ENCODE measurements at places on chromosomes 5 and 9.

GRCh38 chr5:55564721-55565120 is 30.0 kb upstream of the PLPP1 start:
- DNase-seq = no peak

DNA sequence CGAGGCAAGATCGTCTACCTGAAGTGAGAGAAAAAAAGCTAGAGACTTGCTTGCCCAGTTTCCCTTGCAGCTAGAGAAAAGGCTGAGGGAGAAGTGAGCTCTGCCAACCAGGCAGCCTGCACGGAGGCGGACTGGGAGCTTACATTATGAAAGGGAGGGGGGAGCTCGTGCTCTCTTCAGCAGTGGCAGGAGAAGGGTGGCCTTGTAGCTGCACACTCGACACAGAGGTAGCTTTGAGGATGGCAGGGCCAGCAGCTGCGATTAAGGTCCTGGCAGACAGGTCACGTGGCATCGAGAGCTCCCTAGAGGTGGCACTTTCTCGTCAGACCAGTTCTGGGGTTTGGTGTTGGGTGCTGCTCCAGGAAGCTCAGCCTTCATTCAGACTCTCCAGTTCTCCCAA is 26.7 kb downstream of the APBA1 start:
- no peak for DNase-seq

DNA sequence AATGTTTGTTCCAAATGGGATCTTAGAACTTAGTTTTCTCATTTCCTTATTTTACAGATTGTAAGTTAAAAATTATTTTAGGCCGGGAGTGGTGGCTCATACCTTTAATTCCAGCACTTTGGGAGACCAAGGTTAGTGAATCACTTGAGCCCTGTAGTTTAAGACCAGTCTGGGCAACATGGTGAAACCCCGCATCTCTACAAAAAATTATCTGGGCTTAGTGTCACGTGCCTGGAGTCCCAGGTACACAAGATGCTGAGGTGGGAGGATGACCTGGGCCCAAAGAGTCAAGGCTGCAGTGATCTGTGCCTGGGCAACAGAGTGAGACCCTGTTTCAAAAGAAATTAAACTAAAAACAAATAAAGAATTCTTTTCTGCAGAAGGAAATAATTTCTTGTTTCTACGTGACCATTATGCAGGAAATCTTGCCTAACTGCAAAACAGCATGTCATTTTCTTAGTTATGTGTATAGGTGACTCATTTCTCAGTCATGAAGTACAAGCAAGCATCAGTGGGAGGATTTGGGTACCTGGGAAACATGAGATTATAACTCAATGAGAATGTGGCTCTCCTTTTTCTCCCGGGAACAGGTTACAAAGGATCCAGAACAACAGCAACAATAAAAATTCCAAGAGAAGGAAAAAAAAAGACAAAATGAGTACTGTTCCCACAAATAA is 375.1 kb upstream of the ST8SIA4 start:
- no peak for DNase-seq

DNA sequence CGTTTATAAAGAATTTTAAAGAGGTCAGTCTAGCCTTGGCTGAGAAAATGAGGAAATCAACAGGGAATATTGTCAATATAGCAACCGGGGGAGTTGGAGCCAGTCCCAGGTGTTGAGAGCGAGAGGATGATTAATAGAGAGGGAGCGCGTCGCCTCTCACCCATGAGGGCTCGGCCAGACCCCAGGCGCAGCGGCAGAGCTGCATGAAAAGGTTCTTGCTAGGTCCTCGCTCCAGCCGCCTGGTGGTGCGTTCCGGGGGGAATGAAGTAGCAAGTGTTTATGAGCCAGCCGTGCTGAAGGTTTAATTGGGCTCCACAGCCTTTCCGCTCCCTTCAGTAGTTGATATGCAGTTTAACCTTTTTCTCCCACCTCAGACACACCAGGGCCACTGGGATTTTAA is 167.3 kb upstream of the IRX1 start:
- no peak for DNase-seq

- DNase-seq = no peak
Measured at GRCh38 chr9:129012343-129012742, 15.8 kb downstream of the SH3GLB2 start.

GRCh38 chr5:117299936-117300328 is 725.3 kb upstream of the SEMA6A start:
- DNase-seq = no peak

GRCh38 chr5:132019857-132020555 is 8.5 kb upstream of the ACSL6 start:
- no peak for DNase-seq

- no peak for DNase-seq
Measured at GRCh38 chr5:32299059-32299677, 13.6 kb downstream of the MTMR12 start.

DNA sequence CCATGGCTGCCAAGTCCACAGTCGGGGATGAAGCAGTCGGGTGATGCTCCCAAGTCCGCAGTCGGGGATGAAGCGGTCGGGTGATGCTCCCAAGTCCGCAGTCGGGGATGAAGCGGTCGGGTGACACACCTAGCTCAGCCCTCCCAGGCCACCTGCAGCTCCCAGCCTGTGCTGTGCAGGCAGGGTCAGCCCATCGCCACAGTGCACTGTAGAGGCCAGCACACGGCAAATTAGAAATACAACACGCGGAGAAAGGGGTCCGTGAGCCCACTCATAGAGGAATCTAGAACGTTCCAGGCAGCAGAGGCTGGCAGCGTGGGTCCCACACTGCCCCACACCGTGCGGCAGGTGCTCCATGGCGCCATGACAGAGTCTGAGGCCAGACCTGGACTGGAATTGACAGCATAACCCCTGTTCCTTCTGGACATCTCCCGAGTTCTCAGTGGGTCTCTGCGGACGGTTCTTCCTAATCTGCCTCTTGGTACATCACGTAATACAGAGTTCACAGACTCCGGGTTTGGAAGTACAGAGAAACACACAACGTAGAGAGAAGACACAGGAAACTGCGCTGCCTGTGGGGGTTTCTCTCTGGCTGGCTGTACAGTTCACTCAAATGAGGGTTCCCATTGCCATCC is 7.7 kb upstream of the EXOC3 start:
- DNase-seq = no peak

- DNase-seq = no peak
Measured at GRCh38 chr5:150492621-150493020, 15.3 kb upstream of the NDST1 start.

- DNase-seq = no peak
Measured at GRCh38 chr5:50553560-50553984, 112.5 kb upstream of the EMB start.

- no peak for DNase-seq
Measured at GRCh38 chr5:175443514-175444059, 395 bp downstream of the DRD1 start.

- no peak for DNase-seq
Measured at GRCh38 chr9:135914921-135915320, 7.6 kb upstream of the CAMSAP1 start.

DNA sequence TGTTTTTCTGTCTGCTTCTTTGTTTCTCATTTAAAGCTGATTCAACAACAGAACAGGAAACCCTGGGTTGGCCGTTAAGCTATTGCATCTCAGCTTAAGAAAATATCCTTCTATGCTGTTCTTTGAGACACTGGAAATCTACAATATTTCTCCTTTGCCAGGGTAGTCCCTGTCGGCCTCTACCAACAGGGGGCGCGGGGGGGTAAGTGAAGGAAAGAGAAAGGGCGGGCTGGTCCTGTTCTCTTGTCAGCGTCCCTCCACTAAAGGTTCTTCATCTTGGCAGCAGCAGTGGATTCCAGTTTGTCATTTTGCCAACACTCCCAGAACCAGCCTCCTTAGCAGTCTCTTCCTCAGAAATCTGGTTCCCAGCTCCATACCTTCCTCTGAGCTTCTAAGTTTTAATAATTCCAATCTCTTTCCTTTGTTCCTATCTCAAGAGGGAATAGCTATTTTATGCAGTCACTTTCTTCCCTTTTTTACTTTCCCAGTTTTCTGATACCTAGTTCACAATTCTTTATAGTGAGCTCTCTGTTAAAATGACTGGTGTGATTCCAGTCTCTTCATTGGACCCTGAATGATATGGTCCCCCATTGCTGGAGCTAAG is 222.3 kb downstream of the GLIS3 start:
- peak; percentile 59 for DNase-seq

DNA sequence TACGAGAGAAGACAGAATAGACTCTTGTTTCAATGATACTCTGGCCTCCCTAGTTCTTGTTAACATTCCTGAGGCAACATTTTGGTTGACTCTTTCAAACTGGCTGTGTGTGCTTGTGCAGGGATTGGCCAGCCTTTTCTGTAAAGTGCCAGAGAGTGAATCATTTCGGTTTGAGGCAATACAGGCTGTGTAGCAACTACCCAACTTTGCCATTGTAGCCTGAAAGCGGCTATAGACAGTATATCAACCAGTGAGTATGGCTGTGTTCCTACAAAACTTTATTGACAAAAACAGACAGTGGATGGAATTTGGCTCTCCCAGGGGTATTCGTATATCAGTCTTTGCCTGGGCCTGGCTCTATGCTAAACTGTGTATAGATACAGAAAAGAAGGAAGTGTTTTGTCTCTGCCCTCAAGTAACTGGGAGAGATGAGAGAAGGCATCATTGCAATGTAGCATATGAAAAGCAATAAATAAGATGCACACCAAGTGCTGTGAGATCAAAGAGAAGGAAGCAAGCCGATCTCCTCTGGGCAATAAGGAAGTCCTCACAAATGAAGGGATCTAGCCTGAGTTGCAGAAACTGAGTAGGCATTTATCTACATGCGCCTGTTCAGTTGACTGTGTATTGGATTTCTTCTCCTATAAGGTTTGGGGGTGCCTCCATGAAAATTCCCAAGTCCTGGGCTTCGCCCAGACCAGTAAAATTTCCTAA is 568.0 kb upstream of the KLF4 start:
- DNase-seq = no peak

DNA sequence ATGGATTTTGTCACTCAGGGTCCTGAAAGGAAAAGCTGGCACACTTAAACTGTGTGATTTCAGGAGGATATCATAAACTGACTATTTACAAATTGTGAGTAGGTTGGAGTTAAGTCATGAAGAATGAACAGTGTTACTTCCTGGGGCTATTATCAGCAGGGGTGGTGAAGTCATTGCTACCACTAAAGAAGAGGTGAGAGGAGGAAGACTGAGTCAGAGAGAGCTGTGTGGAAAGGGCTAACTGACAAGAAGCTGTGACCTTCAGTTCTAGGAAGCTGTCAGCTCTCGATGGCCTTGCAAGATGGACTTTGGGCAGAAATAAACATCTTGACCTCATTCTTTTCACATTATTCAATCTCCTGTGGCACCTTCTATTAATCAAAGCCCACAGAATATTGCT is 72.3 kb upstream of the STARD4 start:
- DNase-seq = no peak

DNA sequence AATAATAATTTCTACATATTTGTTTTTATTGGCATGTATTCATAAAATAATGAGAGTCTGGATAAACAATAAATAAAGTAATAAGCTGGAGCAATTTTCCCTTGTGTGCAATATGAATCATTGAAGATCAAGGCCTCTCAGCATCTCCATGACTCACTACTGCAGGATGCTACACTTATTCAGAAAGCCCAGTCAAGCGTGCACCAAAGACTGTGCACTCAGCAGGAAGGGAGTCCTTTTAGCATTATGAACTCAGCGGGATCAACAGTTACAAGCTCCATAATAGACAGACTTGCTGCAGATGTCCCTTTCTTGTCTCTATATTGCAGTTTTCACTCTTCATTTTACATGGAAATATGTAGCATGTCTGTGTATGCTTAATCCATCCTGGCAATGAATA is 485.3 kb downstream of the CDH9 start:
- no peak for DNase-seq

DNA sequence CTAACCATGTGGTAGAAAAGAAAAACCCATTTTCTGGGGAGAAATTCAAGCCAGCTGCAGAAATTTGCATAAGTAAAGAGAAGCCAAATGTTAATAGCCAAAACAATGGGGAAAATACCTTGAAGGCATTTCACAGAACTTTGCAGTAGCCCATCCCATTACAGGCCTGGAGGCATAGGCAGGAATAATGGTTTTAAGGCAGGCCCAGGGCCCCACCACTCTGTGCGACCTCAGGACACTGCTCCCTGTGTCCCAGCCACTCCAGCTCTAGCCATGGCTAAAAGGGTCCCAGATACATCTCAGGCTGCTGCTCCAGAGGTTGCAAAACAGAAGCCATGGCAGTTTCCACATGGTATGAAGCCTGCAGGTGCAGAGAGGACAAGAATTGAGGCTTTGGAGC is 253.3 kb downstream of the CTNND2 start:
- no peak for DNase-seq

- DNase-seq = no peak
Measured at GRCh38 chr9:126437268-126437666, 110.6 kb downstream of the MVB12B start.

DNA sequence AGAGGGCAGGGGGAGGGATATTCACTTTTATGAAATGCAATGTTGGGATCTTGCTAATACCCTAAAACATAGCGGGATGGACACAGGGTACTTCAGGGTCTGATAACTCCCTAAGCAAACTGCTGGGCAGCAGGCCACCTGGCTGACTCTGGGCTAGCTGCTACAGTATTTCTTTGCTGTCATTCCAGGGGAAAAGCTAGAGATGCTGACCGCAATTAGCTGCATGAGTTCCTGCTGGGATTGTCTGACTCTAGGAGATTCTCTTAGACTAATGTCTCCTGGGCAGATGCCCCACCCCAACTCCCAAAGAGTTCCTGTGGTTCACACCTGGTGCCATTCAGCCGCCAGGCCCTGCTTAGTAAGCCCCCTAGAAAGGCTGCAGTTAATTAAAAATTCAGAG is 69.9 kb downstream of the PSAT1 start:
- DNase-seq = no peak

DNA sequence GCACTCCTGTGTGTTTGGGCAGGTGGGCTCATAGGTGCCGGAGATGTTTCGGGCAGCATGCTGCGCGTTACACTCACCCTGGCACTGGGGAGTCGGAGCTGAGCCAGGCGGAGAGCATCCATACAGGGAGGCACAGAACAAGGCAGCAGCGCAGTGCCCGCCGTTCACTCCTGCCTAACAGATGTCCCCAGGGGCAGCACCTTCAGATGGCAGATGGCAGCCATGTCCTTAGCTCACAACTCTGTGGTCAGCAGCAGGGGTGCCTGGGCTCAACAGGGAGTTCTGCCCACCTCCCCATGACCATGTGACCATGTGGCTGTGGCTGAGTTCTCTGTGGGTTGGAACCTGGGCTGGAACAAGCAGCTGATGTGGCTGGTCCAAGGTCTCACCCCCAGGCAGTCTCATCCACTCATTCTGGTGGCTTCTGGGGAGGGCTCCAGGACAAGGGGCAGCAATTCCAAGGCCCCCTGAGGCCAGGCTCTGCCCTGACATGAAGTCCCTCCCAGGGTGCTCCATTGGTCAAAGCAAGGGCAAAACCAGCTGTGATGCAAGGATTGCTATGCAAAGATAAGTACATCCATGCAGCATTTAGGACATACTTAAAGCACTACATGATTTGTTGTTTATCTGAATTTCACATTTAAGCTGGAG is 64.2 kb downstream of the MRPL36 start:
- no peak for DNase-seq

DNA sequence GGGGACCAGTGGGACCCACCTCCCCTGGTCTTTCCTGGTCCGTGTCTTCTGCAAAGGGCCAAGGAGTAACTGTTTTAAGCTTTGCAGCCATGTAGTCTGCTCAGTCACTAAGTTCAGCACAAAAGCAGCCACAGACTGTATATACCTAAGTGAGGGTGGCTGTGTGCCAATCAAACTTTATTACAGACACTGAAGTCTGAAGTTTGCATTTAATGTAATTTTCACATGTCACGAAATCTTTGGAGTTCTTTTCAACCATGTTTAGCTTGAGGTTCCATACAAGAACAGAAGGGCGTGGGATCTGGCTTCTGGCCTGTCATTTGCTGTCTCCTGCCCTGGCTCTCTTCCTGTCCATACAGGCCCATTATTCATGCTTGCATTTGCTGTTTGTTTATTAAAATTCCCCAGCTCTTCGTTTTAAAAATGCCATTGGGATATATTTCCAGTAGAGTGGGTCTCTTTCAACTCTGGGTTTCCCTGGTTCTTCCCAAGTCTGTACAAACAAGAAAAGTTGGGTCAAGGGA is 64.2 kb upstream of the ECM2 start:
- no peak for DNase-seq

Data from liver (tissue), 10 donors.